ENCODE measurements at places on chromosomes 2 and 18.

- DNase-seq, result no peak
These were observed 27.3 kb downstream of the LPIN2 start for GRCh38 chr18:2985628-2986027.

DNA sequence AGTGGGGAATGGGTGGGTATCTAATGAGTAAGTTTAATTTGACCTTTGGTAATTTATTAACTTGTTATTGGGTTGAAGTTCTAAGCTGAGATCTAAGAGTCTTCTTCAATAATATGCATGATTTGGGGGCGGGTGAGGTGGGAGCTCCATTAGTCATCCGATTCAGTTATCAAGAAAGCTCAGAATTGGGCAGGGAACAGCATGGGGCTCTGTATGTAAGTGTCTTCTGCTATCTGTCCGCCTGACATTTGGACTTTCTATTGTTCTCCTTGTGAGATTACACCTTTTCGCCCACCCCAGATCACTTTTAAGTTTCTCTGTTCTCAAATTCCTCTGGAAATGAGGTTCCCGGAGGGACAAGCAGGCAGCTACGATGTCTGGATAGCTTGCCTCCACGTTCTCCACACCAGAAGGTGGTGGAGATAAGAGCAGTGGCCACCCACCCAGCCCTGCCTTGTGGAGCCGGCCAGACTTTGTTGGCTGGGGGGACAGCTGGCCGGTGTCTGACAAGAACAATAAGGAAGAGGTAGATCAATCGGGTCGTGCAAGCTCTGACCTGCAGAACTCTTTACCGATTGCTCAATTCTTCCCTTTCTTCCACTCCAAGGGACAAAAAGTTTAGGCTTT is 75.5 kb upstream of the GATA6 start:
- no peak for DNase-seq

GRCh38 chr18:34697891-34698290 is 12.2 kb upstream of the DTNA start:
- no peak for DNase-seq

GRCh38 chr2:46798998-46799698 is 116.5 kb downstream of the MCFD2 start:
- no peak for DNase-seq

GRCh38 chr18:22311301-22311700 is 106.4 kb downstream of the CTAGE1 start:
- DNase-seq, result no peak

GRCh38 chr2:107502539-107502938 is 324.2 kb upstream of the RGPD4 start:
- DNase-seq, result no peak

DNA sequence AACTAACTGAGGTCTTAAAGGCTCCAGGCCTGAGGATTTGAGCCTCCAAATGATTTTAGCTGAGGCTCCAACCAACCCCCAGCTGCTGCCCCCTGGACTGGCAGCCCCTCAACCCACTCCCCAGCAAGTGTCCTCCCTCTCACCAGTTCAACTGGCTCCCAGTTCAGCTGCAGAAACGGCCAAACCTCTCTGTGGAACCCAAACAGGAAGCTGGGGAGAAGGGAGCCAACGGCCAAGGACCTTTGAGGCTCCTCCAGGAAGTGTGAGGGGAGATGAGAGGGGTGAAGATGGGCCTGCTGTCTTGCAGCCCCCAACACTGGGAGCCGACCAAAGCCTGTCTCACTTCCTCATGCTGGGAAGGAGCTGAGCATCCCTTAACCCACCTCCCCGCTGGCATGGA is 24.9 kb downstream of the ZFP36L2 start:
- no peak for DNase-seq

- DNase-seq, result no peak
These were observed 98.6 kb downstream of the LNPK start for GRCh38 chr2:175903384-175903936.

DNA sequence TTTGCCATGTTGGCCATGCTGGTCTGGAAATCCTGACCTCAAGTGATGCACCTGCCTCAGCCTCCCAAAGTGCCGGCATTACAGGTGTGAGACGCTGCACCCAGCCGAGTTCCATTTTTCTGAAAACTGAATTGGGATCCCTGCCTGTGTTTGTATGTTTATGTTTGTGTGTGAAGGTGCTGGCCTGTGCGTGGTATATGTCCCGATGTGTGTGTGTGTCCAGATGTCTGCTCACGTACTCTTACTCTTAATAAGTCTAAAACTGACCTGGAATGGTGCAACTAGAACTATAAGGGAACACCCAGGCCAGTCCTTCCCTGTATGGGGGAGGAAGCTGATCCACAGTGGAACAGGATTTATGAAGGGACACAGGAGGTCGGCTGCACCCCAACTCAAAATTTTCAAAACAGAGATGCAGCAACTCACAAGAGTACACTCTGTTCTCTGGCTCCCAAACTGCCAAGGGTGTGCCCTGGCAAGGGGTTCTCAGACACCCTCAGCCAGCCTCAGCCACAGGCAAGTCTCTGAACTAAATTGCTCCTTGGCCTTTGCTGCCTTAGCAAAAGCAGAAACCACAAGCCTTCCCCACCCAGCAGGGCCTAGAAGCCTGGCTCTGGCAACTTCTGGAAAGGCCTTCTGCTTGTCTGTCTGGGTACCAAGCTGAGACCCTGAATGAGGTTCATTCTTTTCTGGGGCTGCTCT is 36.5 kb downstream of the RHOB start:
- DNase-seq, result no peak

DNA sequence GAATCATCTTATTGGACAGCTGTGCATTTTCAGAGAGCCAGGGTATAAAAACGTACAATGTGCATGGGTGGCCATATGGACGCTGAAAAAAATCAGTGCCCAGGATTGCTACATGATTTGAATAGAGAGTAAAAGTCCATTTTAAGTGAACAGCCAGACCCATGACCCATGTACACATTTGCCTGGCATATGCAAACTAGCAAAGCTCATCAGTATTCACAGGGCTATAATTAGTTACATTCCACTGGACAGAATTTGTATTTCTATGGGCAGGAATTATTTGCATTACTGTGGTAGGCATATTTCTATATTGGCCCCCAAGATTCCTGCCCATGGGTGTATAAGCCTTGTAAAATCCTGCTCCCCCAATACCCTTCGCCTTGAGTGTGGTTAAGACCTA is 78.8 kb downstream of the PTH2R start:
- DNase-seq, result no peak

DNA sequence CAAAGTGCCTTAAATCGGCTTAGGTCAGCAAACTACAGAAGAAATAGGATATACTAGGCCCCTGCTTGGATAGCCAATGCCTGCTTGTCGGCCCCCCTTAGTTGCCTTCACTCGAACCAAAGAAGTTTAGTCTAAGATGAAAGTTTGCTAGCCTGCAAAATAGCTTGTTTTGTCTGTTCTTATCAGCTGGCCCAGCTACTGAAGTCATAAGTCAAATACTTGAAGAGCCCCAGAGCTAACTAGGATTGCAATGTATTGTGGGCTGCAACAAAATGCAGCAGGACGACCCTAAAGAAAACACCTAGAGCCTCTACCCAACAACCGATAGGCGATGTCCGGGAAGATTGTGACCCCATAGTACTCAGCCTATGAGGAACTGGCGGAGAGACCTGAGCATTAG is 183.5 kb upstream of the HS6ST1 start:
- no peak for DNase-seq

GRCh38 chr2:45652090-45653031 is 886 bp downstream of the PRKCE start:
- DNase-seq, result peak; percentile 87

GRCh38 chr2:159045545-159046454 is 77.4 kb downstream of the TANC1 start:
- DNase-seq, result no peak

DNA sequence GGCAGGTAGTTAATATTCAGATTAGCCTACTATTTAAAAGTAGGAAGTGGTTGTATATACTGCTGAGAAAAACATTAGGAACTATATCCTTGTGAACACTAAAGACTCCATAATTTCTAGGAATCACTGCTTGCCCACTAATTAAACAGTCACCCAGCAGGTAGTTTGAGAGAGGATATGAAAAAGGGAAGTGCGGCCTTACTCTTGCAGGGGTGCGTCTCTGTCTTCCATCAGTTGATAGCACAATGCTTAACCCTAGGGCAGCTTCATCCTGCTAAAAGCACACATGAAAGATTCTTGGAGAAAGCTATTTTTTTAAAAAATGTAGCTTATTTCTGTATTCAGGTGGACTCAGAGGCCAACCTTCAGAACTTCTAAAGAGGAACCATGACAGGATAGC is 53.1 kb upstream of the ATP5MC3 start:
- DNase-seq, result no peak

- no peak for DNase-seq
These were observed 107.5 kb downstream of the COLEC12 start for GRCh38 chr18:392928-393573.

DNA sequence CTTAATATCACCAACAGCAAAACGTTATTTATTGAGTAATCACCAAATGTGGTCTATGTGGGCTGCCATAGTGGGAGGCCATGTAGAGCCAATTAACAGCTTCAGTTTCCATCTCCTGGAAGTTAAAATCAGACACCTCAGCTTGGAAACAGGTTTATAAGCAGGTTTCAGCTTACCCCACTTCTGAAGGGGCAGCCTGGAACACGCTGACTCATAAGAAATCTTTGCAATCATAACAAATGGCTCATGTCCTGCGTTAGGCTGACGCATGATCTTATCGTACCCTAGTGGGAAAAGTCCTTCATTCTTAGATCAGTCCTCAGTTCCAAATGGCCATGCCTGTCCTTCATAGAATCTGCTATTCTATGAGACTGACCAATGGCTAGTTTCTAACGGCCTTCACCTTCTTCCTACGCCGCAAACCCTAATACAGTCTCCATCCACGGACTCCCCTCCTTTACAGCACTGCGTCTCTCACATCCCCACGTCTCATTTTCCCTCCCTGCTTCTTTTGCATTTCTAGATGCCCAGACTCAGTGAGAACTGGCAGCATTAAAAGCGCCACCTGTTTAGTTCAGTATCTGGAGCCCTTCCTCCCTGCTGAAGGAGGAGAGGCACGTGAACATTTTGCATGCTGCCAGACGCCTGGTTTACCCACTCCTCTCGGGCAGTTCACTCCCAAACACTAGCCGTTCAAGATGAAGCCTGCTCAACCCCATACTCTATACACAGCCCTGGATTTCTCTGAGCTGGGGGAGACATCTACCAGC is 24.2 kb upstream of the BZW1 start:
- no peak for DNase-seq

DNA sequence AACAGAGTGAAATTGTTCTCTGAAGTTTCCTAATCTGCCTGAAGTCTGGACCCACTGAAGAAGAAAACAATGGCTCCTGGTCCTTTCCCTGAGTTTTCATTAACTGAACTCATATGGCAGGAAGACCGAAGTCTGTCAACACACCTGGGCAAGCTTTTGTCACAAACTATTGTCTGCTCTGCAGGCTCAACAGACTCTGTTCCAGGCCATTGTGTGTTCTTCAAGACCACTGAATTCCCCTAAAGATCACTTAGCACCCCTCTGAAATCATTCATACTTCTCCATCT is 6.6 kb upstream of the TMEM37 start:
- no peak for DNase-seq

DNA sequence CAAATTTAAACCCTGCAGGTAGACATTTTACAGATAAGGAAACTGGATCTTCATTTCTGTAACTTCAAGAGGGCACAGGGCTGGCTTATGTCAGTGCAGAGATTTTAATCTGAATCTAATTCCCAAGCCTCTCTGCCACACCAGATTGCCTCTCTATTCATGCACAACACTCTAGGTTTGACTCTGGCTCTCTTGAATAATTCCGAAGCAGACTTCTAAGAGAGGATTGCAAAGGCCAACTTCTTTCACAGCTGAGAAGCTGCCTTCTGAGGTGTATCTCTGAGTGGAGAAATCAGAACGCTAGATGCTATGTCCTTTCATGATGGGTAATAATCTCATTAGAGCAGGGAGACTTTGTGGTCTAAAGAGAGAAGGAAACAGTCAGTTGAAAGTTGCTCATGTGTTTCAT is 20.1 kb upstream of the MGAT5 start:
- no peak for DNase-seq

DNA sequence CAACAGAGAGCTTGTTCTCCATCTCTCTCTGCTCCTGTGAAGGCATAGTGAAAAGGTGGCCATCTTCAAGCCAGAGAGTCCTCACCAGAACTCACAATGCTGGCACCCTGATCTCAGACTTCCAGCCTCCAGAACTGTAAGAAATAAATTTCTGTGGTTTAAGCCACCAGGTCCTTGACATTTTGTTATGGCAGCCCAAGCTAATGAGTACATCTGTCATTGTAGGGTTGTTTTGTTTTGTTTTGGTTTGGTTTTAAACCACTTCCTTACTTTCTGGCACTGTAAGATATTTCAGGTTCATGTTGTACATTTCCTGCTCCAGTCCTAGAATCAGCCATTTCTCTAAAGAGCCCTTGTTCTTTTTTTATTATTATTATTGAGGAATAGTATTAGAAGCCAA is 171.2 kb downstream of the CPS1 start:
- DNase-seq, result no peak

GRCh38 chr2:175439416-175439815 is 257.9 kb upstream of the ATP5MC3 start:
- DNase-seq, result no peak

GRCh38 chr2:145690183-145690778 is 1170.4 kb upstream of the ZEB2 start:
- DNase-seq, result no peak

DNA sequence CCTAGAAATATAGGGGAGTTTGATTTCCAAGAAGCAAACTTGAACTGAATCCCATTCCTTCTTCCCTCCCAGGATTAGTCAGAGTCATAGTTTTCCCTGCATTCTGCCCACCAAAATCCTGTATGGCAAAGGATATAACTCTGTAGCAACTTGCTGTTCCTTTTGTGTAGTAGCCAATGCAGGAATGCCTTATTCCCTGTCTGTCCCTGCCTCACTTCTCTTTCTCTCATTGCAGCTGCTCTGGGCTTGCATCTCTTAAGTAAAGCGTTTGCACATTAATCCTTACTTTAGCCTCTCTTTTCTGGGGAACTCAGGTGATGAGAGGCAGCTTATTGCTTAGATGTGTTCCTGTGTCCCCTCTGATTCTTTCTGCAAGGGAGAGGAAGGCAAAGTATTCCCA is 333.1 kb upstream of the VWC2L start:
- no peak for DNase-seq

DNA sequence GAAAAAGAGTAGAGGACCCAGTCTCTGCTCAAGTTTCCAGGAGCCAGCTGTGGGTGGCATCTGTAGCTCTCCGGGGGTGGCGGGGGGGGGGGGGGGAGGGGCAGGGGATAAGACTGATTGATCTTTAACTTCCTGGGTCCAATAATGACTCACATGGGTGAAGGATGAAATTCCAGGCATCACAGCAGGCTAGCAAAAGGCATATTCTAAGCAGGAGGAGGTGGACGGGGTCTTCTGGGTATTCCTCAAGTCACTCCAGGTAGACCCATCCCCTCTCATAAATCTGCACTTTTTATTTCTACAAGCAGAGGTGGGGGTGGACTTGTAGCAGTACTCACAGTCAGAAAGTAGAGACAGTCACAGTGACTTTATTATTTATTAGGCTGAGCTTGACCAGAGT is 85.5 kb upstream of the TMEM247 start:
- DNase-seq, result no peak

DNA sequence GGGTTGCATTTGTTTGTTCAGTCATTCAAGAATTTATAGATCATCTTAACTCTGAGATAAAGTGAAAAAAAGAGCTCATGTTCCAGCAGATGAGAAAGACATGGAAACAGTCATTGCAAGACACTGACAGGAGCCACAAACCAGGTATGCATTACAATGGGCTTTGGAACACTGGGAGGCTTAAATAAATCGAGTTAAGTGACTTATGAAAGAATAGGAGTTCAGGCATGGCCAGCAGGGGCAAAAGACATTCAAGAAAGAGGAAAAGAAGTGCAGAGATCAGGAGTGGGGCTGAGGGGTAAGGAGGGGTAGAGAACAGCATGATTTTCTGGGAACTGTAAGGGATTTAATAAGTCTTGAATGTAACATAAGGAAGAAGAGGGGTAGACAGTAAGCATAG is 121.2 kb upstream of the EPC2 start:
- no peak for DNase-seq
